ENCODE measurements at places on chromosomes 6 and 20.

- no peak for DNase-seq
These were observed 51.9 kb downstream of the UNC5CL start for GRCh38 chr6:40986921-40987819.

DNA sequence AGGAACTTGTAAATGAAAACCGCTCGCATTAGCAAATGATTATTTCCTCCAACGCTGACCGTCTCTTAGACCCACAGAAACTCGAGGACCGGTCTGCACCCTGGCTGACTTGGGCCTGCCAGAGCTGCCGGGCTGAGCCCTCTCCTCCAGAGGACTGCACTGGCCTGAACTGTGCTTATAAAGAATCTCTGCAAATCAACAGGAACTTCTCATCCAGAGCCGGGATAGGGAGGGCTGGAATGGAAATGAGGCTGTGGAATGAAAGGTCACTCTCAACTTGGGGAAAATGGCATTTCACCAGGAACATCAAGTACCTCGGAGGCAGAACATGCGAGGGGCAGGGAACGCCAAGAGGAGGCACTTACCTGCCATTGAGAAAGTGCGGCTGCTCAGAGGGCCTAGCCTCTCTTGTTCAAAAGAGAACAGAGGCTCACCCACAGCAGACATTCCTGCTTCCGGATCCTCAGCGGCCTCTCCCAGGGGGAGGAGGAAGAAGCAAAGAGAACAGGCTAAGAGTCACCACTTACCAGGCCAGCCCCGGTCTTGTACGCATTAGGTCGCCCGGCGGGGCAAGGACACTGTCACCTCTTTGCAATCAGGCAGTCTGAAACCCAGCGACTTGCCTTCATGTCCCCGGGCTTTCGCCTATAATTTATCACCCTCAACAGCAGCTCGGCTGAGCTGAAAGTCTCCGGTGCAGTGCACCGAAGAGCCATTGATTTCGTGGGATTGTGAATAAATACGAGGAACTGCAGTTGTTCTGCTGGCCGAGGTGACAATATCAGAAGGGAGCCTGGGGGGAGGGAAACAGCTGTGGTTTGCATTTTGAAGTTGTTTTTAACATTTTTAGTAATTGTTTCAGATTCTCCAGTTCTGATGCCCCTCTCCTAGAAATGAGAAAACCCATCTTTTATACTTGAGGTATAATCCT is 37.6 kb downstream of the ZMYND8 start:
- peak; percentile 73 for DNase-seq

GRCh38 chr20:51220293-51220706 is 197.4 kb upstream of the KCNG1 start:
- peak; percentile 55 for DNase-seq

- DNase-seq = no peak
These were observed 23.6 kb upstream of the APCDD1L start for GRCh38 chr20:58538752-58539151.

DNA sequence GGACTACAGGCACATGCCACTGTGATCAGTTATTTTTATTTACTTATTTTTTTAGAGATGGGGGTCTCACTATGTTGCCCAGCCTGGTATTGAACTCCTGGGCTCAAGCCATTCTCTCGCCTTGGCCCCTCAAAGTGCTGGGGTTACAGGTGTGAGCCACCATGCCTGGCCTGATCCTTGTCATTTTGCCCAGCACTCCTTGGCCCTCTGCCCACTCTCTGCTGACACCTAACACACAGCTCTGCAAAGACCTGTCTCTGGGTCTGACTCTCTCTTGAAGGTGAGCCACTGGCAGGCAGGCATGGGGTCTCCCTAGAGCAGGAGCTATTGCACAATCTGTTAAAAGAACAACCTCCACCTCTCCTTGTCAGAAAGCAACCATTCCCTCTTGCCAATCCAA is 155.6 kb downstream of the ZFP64 start:
- no peak for DNase-seq

DNA sequence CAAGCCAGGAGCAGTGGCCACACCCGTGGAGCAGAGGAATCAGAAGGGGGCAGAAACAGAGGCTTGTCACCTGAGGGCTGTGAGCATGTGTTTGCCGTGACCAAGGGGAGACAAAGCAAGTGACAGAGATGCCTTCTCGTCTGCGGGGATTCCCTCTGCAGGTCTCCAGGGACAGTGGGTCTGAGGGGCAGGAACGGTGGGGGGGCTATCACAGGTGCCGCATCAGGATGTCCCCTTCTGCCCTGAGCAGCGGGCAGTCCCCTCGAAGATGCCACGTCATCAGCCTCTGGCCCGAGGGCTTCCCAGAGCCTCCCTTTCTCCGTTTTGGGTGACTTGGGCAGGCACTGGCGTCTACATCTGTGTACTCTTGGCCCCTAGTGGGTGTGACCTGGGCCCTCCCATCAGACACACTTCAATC is 338.7 kb downstream of the PREX1 start:
- DNase-seq = no peak

Measured in GM03348 (cell line).